Muscle of back (tissue), 13 donors: ENCODE measurements at places on chromosomes 7 and 10.

DNA sequence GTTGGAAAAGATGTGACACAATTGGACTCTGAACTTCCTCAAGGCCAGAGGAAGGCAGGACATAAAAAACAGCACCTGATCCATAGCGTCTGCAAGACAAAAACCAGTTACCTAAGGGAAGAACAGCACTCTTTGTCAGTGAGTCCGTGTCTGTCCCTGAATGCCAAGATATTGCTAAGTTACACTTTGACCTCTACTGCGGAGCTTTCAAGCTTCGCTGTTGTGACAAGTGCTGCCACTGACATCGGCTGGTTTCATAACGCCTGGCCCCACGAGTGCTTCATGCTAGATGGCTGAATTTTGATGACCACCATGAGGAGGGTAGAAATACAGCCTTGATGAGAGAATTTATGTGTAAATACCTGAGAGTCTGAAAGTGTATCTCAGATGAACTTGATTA, 49.7 kb upstream of the JAZF1 start:
- DNase-seq: no peak

DNA sequence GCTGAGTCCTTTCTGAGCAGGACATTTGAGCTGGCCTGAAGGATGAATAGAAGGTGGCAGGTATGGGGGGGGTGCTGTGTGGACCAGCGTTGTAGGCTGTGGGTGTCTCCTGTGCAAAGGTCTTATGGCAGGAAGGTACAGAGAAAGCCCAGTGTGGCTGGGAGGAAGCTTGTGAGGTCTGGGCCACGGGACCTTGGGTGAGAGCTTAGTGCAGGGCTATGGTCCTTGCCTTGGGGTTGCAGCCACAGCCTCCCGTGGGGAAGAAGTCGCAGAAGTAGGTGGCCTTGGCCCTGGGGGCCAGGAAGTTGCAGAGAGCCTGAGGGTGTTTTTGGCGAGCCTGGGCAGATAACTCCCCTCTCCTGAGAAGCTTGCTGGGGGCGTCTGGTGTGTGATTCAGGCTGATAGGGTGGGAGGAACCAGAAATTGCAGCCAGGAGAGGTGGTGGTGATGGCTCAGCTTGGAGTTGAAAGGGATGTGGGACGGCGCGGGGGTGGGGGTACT, 172.0 kb upstream of the TNRC18 start:
- no peak for DNase-seq

DNA sequence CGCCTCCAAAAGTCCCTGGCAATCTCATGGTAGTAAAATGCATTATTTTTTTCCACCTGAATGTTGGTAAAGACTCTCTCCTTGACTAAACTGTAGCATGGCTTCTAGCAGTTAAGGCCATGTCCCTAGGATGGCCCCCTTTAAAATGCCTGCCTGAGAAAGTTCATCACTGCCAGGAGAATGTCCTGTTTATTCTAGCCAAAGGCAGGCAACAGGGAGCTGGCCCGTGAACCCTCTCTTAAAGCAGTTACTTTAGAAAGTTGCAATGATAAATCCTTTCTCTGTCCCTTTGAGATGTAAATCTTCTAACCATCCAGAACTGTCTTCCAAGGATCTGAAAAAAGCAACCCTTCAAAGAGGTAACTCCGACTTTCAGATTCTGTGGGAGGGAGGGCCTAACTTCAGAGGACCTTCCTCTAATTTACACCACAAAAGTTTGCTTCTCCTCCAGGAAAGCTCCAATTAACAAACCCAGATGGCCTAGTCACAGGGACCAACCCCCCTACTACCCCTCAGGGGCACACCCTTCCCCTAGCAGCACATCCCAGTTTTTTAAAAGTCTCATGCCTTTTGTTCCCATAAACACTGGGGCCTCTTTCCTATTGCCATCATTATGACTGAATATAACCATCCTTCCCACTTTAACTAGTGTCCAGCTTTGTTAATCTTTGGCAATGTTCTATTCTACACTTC, 5.5 kb downstream of the DNTT start:
- no peak for DNase-seq

DNA sequence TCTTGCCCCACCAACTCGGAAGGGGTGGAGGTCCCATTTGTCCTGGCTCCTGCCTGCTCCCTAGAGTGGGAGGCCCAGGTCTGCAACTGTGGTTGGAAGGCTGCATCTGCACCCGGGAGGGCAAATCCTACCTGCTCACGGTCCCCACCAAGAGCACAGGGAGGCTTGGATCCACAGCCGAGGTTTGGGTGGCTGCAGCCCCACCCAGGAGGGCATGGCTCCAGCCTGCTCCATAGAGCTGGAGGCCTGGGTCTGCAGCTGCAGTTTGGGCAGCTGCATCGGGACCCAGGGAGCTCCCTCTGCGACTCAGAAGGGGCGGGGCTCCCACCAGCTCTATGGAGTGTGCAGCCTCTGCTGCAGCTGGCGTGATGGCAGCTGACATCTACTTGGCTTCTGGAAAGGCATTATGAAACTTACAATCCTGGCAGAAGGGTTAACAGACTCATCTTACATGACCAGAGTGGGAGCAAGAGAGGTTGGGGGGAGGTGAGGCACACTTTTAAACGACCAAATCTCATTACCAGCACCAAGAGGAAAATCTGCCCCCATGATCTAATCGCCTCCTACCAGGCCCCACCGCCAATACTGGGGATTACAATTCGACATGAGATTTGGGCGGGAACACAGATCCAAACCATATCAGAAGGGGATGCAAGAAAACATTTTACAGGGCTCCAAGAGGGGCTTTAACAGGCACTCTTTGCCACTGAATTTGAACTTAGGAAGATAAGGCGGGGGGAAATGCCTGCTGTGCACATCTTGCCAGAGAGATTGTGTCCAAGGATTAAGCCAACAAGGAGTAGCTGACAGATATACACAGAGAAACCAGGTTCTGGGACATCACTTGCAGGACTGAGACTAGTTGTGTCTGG, 8.2 kb upstream of the BLVRA start:
- DNase-seq: peak; percentile 64

- DNase-seq: no peak
Measured at GRCh38 chr7:2662273-2663120, 25.5 kb upstream of the AMZ1 start.

GRCh38 chr7:137846549-137846826, 286 bp downstream of the DGKI start:
- no peak for DNase-seq

DNA sequence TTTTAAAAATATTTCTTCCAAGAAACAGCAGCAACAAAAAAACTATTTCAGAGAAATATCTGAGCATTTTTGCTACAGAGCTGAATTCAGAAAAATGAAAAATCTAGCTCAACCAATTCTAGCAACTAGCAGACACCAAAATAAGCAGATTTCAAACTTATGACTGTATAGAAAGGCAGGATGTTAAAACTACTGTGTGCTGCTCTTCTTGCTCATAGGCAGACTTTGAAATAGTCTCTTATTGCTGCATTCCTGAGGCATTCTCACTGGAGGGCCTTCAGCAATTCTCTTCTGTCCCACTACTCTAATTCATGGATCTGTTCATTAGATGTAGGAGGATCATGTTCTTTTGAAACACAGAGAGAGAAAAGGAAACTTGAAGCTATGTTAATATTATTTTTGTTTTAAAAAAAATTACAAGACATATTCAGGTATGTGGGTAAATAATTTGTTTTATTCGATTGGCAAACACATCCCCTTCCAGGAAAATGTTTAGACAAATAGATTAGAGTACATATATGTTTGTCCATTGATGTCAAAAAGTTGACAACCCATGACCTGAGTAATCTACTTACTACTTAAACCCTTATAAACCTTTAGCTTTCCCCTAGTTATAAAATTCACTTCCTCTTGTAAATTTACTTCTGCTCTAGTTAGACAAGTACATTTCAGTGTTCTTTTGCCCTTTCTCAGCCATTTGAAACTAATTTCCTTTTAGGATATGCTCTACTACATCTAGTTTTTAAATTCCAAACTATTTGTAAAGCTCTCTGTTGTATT, 428.2 kb upstream of the POT1 start:
- no peak for DNase-seq
